ENCODE measurements at places on chromosomes 1 and 21.
A peak's percentile ranks its signal among the peaks of the same experiment; 100 is the strongest.

DNA sequence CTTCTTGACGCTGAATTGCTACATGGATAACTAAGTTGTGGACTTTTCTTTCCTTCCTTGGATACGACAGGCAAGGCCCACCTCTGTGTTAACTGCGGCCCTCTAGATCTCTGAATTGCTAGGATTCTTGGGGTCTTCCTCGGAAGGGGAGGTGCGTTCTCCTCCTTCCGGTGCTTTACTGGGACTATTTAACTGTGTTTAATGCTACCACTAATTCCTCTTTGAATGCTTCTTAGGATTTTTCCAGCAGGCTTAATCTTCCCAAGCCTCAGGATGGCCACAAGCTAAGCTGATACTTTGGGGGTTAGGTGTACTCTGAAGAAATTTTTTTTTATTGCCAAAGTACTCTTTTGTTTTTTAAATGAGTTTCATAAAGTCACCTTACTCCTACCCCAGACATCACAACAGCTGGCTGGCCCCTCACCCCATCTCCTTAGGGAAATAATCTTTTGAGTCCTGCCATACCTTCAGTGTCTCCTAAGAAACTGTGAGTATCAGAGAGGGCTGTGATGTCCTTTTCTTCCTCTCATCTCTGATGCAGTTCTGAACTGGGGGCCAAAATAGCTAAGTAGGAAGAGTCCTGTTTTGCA is 21.4 kb downstream of the KIRREL1 start:
- no peak for DNase-seq

- no peak for DNase-seq
Observed at GRCh38 chr1:30842697-30843354, 65.7 kb downstream of the SDC3 start.

DNA sequence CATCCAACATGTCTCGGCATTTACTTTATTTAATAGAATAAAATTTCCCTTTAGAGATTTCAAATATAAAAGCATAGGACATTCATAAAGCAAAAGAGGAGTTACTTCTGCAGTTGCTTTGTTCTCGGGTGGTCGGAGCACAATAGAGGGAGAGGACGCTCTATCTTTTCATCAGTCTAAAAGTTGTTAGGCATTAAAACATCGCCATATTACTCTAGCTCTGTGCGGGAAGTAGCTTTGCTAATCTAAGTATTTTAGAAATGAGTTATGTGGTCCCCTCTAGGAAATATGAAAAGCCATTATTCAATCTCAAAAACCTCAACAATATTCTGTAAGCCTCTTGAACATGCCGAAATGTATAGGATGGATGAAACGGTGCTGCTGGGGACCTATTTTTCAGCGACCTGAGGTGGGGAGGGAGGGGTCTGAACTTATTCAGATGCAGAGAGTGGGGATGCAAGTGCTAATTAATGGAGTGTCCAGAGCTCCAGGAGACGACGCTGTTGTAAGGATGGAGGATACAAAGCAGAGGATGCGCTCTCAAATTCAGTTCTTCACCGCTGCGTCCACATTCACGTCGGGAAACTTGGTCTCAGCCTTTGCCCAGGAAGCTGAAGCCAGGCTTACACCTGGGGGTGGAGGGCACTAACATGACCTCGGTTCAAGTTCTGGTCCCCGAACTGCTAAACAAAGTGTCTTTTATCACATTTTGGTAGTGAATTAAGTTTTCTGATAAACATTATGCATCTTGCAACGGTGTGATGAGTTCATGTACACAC is 6.3 kb downstream of the CDKN2C start:
- DNase-seq, result peak; percentile 54

DNA sequence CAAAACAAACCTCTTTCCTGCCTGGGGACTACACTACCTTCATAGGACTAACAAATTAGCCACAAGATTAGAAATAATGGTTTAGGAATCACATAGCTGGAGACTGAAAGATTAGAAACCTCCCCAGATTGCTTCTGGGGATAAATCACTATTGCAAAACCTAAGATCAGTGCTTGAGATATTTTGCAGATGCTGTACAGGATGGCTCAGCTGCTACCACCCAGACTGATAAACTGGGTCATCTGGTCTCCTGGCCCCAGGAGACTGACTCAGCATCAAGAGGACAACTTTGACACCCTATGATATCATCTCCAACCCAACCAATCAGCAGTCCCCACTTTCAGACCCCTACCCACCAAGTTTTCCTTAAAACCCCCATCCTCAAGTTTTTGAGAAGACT is 137.0 kb downstream of the LRRC53 start:
- DNase-seq, result no peak

DNA sequence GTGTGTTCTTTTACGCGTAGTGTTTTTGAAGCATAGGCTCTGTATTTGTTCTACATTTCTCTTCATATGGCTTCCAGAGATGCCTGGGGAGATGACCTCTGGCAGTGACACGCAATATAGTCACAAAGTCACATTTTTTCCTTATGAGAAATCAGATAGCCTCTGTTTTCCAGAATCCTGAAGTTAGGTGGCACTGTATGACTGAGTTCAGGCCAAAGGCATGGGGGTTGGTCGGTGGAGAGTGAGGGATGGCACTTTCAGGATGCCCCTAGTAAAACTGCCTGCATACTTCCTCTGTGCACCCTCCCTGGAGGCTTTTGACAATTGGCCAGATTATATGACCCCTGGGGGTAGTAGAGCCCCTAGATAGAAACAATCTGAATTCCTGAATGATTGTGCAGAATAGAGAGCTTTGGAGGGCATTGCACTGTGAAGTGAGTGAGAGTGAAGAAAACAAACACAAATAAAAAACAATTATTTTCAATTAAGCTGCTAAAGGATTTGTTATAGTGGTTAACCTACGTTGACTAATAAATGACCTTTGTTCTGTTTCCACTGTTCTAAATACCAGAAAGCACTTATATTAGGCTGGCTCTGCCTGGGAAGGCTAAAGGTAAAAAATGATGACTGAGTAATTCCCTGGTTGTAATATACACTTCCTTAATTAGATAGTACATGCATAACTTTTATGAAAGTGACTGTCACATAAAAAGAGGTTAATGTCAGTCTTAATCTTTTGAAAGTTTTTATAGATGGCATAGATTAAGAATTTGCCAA is 1660.8 kb downstream of the PLA2G4A start:
- no peak for DNase-seq

- DNase-seq, result no peak
Observed at GRCh38 chr1:235852887-235853286, 13.8 kb downstream of the LYST start.

DNA sequence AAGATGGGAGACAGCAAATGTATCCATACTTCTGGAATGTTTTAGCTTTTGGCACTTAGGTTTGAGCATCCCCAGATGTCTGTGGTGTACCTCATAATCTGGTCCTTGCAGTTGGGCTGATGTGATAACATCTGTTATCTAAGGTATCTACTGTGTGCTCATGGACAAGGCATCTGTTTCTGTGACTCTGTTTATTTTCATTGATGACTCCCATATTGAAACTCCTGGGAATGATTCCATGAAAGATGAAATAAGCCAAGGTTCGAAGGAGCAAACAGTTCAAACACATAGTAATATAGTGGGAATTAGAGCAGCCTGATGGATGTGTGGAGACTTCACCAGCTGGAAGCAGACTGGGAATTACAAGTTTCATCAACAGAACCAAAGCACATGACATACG is 20.7 kb upstream of the TRIM45 start:
- no peak for DNase-seq

DNA sequence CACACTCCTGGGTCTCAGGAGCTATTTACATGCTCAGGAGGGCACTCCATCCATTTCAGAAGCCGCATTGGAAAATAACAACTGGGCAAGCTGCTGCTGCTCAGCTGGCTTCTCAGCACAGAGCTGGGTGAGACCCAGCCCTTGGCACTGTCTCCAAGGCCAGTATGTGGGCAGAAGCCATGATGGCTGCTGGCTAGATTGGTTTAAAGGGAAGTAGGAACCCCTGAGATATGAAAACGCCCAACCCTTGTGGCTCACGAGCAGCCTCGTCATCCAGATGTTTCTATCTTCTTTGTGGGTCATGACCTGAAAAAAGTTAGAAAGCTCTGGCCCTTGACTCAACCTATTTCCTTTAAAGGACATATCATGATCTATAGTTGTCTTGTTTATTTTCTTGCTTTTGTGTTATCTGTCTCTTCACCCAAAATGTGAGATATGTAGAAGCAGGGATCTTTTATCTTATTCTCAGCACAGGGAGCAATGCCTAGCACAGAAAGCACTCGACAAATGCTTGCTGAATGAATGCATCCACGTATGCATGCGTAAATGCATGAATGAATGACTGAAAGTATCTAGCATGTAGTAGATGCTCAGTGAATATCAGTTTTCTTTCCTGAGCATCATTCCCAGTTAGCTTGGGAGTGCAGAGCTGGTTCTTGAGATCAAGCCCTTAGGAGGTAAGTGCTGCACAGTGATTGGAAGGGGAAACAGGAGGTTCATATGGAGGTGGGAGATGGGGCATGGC is 11.6 kb downstream of the MYBPH start:
- no peak for DNase-seq

GRCh38 chr1:3051270-3052268 is 17.4 kb upstream of the PRDM16 start:
- DNase-seq, result no peak

DNA sequence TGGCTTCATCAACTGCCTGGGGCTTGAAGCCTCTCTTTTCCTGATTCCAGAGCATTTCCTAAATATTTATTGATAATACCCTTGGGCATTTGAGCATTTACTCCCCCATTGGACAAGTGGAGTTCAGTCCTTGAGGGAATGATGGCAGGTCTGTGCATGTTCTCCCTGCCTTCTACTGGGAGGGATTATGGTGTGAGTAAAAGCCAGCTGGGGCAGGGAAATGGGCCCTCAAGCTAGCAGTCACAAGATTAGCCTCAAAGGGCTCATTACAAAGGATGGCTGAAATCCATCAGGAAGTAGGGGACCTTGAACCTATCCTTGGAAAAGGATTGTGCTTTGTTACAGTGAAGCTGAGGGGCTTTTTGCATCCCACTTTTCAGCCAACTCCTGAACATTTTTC is 24.2 kb upstream of the OSBPL9 start:
- DNase-seq, result no peak

GRCh38 chr1:13892198-13892597 is 192.2 kb downstream of the PRDM2 start:
- peak; percentile 38 for DNase-seq

DNA sequence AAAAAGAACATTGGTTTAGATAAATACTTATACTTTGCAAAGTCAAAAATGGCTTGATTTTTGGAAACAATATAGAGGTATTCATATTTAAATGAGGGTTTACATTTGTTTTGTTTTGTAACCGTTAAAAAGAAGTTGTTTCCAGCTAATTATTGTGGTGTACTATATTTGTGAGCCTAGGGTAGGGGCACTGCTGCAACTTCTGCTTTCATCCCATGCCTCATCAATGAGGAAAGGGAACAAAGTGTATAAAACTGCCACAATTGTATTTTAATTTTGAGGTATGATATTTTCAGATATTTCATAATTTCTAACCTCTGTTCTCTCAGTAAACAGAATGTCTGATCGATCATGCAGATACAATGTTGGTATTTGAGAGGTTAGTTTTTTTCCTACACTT is 65.3 kb upstream of the SAMD13 start:
- DNase-seq, result no peak

- DNase-seq, result no peak
Observed at GRCh38 chr1:62608905-62609304, 11.6 kb downstream of the ANGPTL3 start.

GRCh38 chr1:41870076-41870562 is 48.6 kb downstream of the HIVEP3 start:
- no peak for DNase-seq

All from DMS79 (cell line).